ENCODE measurements at places on chromosomes 16 and 17.

GRCh38 chr17:33381201-33381600 lies 88.1 kb upstream of the ASIC2 start:
- no peak for DNase-seq

GRCh38 chr17:33284022-33284421 lies 9.1 kb downstream of the ASIC2 start:
- no peak for DNase-seq

DNA sequence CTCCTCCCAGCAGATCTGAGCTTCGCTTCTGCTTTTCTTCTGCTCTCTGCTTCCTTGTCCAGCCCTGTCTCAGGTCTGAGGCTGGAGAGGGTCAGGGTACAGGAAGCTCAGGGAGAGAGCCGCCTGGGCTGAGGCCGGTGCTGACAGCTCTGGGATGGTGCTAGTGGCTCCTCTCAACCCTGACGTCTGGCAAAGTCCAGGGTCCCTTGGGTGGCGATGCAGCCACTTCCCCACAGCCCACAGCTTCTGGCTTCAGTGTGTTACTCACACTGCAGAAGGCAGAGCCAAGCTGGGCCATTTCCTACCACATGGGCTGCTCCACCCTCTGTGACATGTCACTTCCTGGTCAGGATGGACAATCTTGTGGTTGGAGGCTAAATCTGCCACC lies at the start of gene CD300C:
TSS of gene CD300C (minus strand) at position 273 of the 388 bp plus-strand sequence. CDS start 333 bp downstream, outside the sequence.
- DNase-seq: no peak

DNA sequence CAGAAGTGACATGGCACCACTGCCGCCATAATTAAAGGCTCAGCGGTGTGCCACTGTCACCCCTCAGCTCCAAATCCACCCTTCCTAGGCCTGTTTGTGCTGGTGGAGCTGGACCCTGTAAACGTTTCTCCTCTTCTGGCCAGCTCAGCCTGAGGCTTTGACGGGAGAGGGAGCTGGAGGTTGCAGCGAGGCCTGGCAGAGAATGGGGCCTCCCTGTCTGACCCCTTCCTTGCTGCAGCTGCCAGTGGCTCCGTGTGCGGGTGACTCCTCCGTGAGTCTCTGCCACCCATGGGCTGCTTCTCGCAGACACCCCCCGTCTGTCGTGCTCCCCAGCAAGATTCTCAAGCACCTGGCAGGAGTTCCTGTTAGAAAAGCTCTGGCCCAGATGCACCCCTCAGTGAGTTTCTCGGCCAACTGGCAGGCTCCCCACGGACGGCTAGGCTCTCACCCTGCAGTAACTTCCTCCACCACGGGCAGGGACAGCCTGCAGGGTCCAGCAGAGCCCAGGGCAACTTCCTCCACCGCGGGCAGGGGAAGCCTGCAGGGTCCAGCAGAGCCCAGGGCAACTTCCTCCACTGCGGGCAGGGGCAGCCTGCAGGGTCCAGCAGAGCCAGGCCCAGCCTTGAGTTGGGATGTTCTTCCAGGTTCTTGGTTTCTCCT lies 4.7 kb upstream of the CHMP6 start:
- DNase-seq: no peak

DNA sequence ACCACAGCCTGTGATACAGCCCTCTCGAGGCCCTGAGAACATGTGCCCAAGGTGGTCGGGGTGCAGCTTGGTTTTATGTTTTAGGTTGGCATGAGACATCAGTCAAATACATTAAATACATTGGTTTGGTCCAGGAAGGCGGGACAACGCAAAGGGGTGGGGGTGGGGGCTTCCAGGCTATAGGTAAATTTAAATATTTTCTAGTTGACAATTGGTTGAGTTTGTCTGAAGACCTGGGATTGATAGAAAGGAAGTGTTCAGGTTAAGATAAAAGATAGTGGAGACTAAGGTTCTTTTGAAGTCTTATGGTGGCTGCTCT lies 1.2 kb upstream of the ZKSCAN2 start:
- no peak for DNase-seq

GRCh38 chr17:41052566-41052965 lies 2.5 kb downstream of the KRTAP2-2 start:
- no peak for DNase-seq

DNA sequence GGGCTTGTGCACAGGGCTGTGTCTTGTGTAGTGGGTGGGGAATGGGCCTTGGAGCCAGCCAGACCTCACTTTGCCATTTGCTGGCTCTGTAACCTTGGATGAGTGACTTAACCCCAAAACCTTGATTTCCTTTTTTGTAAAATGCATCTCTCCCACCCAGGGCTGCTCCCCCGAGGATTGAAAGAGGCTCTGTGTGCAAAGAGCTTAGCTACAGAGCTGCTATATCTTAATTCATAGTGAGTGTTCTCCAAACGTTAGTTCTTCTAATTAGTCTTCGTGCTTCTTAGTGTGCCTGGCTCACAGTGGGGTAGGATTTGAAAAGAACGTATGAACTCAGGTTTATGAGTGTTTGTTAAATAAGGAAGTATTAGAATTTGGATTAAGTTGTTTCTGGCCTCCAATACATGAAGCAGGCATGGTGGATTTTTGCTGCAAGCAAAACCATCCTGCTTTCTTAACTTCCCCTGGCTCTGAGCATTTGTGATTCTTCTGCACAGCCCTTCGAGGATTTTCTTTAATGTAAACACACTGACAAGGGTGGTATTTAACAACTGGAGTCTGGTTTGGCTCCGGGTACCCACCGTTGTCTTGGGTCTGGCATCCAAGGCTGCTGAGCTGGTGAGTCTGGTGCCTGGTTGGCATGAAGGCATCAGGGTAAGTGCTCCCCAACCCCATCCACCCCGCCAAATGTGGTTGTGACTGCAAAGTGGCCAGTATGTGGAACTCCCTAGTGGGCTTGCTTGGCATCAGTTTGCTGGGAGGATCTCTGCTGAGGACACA lies 29.7 kb downstream of the KSR1 start:
- DNase-seq: no peak

DNA sequence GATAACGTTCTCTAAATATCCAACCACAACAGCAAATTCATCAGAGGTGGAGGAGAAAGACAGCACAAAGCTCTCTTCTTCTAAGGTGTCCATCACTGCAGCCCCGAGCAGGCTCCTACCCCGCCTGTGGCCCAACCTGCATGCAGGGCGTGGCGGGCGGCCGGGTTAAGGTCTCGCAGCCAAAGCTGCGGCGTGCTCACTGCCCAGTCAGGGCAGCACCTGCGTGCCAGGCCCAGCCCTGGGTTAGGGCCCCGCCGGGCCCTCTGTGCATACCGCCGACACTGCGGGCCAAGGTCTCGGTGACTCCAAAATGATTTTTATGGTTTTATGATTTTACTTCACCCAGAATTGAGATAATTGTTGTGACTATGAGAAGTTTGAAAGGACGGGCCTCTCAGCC lies 57.8 kb downstream of the FOXK2 start:
- DNase-seq: no peak
